Stimulated activated naive CD4-positive, alpha-beta T cell treated with Interleukin-2 at 50 U/mL for 16 hours (primary cell): ENCODE measurements at places on chromosomes 13 and 19.

DNA sequence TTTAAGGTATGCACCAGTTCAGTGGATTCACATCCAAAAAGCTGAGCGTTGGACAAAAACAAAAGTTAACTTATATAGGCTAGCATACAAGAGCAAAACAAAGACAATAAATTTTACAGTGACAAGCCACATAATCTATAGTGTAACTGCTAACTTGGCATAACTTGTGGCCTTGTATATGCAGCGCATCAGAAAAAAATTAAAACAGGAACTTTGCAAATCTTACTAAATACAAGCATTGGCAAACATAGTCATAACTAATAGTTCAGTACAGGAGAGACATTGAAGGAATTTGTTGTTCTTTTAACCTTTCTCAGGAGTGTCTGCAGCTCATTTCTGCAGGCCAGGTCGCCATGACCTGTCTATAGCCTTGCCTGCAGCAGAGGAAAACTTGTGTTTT lies 54.6 kb downstream of the OR10H4 start:
- DNase-seq, result no peak

DNA sequence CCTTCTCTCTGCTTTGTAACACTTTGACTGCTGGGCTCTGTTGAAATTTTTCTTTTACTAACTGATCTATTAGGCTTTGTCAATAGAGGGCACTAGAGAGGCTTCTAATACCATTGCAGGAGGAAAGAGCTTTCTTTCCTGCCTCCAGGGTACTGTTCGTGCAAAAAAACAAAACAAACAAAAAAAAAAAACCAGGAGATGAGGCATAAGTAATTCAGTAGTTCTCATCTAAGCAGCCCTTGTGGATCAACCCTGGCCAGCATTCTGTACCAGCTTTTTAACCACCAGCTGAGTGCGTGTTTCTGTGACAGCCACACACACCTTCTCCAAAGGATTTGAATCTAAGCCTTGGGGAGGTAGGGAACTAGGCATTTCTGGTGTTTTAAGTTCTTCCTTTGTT lies 1707.6 kb upstream of the SLC10A2 start:
- DNase-seq, result no peak

GRCh38 chr19:56837004-56837403 lies 3.5 kb downstream of the PEG3 start:
- no peak for DNase-seq

DNA sequence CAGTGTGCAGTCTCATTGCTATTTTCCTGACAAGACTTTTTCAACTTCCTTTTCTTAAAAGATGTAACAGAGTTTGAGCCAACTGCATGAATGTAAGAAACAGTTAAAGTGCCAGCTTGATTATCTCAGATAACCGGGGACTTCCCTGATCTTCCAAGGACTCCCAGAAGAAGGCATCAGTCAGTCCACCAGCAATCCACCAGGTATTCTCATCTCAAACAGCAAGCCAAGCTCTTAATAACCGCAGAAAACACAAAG lies 350.1 kb downstream of the LIG4 start:
- no peak for DNase-seq

DNA sequence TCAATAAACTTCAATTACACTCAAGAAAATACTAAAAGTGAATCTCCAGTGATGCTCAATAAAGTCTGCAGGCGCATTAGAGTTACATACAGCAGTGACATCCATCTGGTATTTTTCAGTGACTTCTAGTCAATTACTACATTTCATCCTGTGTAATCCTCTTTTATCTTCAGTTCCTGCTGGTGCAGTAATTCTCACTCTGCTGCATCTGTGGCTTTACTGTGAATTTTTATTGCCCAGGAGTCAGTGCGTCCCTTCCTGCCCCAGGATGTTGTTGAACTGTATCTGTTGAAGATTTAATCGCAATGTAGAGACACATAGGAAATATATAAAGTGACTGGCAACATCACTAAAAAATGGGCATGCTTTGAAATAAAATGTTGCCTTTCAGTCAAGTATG lies 196.3 kb upstream of the TMTC4 start:
- DNase-seq, result no peak
